Spinal cord (tissue), 10 donors: ENCODE measurements at places on chromosomes 3 and 15. TPM values are rescaled to one million over a fixed set of nuclear protein-coding genes. Genes with fewer than 3 reads are reported as not detected.

The MAP2K1 gene
- 42.8 TPM for total RNA-seq

The PLAAT1 gene
- 10.7 TPM for total RNA-seq

The IL17RD gene
- total RNA-seq = 17.3 TPM

The GOLGA8R gene
- 2.8 TPM for total RNA-seq

The EPHA6 gene
- total RNA-seq = 78.5 TPM

The FANCD2OS gene
- total RNA-seq = not detected

The FEZF2 gene
- not detected for total RNA-seq

The MESP1 gene
- 1.5 TPM for total RNA-seq

The COL6A6 gene
- total RNA-seq = 2.2 TPM

The HESX1 gene
- 2.7 TPM for total RNA-seq

The PDZRN3 gene
- 29.2 TPM for total RNA-seq

The PLSCR4 gene
- 61.3 TPM for total RNA-seq

The MCF2L2 gene
- total RNA-seq = 29.6 TPM

The GHRL gene
- total RNA-seq = not detected
